ENCODE measurements at places on chromosomes 1 and 21. TPM values are rescaled to one million over a fixed set of nuclear protein-coding genes. Genes with fewer than 3 reads are reported as not detected.

The TNFRSF8 gene
- total RNA-seq, result under 0.01 TPM

The ATP6V1G3 gene
- total RNA-seq, result not detected

The PLA2G2D gene
- total RNA-seq, result not detected

The LCA5L gene
- 0.66 TPM for total RNA-seq

The AADACL4 gene
- total RNA-seq, result not detected

The TGFB2 gene
- 9.9 TPM for total RNA-seq

The SLC45A1 gene
- 4.8 TPM for total RNA-seq

The DYNLT5 gene
- 0.33 TPM for total RNA-seq

The FBXO2 gene
- total RNA-seq, result 1.3 TPM

The PPIAL4G gene
- not detected for total RNA-seq

The NID1 gene
- total RNA-seq, result 48.3 TPM

The DHDDS gene
- total RNA-seq, result 67.2 TPM

The GJA4 gene
- 0.15 TPM for total RNA-seq

The REG4 gene
- not detected for total RNA-seq

The IVL gene
- not detected for total RNA-seq

The CADM3 gene
- total RNA-seq, result not detected

The KRTAP12-2 gene
- not detected for total RNA-seq

The TSPAN1 gene
- total RNA-seq, result not detected

The C4BPB gene
- not detected for total RNA-seq

The S100A11 gene
- total RNA-seq, result 87.0 TPM

The PRAMEF14 gene
- total RNA-seq, result not detected

The HTR6 gene
- under 0.01 TPM for total RNA-seq

The S100A7 gene
- total RNA-seq, result not detected

The MOV10 gene
- 66.3 TPM for total RNA-seq

The ILF2 gene
- 229 TPM for total RNA-seq

Measured in smooth muscle cell of trachea (primary cell).